ENCODE measurements at places on chromosomes 6 and 20.

DNA sequence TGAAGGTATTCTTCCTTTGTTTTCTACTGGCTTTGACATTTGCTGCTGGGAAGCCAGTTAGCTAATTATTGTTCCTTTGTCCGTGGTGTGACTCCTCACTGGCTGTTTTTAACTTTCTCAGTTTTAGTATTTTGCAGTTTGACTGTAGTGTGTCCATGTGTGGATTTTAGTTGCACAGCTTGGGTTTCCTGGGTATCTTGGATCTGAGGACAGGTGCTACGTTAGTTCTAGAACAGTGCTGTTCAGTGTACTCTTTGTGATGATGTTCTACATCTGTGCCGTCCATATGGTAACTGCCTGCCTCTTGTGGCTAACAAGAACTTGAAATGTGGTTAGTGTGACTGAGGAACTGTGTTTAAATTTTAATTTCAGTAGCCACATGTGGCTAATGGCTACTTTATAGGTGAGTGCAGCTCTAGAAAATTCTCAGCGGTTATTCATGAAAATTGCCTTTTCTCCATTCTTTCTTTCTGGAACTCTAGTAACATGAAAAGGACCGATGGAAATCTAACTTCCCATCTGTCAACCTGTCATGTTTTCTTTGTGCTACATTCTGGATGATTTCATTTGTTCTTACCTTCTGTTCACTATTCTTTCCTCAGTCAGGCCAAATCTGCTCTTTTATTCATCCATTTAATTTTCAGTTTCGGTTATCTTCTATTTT is 7.4 kb downstream of the SNX9 start:
- no peak for DNase-seq

DNA sequence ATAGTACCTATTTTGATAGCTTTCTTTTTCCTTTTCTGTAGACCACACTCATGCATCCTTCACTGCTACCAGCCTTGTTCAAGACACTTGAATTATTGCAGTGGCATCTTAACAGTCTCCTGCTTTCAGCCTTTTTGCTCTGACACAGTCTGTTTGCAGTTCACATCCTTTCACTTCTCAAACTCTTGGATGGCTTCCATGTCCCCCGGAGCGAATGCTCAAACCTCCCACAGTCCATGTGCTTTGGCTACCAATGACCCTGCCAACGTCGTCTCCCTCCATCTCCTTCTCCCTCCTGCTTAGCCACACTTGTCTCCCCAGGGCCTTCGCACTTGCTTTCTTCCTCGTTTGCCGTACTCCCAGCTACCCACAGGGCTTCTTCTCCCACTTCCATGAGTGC is 270.0 kb upstream of the ZFP64 start:
- no peak for DNase-seq

- DNase-seq: no peak
These were observed 17.5 kb downstream of the STXBP5 start for GRCh38 chr6:147221739-147222138.

GRCh38 chr6:66675906-66676305 is 968.9 kb upstream of the EYS start:
- DNase-seq: no peak

- no peak for DNase-seq
These were observed 17.5 kb downstream of the FRMD1 start for GRCh38 chr6:168061269-168062210.

- DNase-seq: peak; percentile 13
These were observed 75.8 kb upstream of the E2F3 start for GRCh38 chr6:20325641-20326421.

DNA sequence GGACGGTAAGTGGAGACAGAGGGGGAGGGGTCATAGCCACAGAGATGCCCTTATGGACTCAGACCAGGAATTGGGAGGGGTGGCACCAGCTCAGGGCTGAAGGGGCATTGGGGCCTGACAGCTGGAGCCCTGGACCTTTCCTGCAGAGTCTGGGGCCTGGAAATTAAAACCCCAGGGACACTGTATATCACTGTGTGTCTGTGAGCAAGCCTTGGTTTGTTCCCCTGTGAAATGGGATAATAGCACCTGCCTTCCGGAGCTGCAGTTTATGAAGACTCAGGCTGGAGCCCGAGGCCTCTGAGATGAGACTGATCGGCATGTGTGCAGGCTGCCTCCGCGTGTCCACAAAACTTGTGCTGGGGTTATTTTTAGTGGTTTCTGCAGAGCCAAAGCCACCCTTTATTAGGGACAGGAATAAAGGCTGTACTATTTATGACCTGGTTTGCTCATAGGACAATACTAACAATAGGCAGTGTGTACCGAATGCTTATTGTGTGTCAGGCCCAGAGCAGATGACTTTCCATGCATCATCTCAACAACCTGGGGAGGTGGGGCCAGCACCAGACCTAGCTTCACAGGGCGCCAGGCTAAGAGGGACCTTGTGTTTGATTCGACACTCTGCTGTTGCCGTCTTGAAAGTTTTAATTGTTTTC is 22.6 kb downstream of the MYH7B start:
- DNase-seq: no peak

GRCh38 chr6:149471801-149472200 is 13.0 kb downstream of the ZC3H12D start:
- peak; percentile 47 for DNase-seq

GRCh38 chr6:2127484-2127911 is 117.9 kb downstream of the GMDS start:
- peak; percentile 19 for DNase-seq

DNA sequence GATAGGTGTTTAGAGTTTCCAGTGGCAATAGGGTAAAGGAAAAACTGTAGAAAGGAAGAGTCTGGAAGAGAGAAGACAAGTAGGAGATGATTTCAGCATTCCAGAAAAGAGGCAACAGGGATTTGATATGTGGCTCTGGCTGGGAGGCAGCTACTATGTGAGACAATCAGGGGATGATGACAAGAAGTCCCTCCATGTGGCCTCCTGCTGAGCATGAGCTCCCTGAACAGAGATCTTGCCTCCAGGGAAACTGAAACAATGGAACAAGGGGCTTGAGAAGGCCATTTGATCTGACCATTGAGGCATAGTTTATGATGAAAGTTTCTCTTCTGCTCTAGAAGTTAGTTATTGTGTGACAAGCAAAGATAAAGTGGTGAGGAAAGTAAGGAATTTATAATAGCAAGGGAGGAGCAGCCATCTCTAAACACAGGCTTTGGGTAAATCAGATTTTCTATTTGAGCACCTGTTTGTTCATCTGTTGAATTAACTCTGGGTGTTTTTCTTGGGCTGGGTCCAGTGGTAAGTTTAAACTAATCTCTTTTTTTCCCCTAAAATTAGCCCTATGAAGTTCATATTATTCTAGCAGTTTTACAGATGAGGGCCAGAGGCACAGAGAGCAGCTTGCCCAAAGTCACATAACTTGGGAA is 3.0 kb upstream of the GPX5 start:
- no peak for DNase-seq

DNA sequence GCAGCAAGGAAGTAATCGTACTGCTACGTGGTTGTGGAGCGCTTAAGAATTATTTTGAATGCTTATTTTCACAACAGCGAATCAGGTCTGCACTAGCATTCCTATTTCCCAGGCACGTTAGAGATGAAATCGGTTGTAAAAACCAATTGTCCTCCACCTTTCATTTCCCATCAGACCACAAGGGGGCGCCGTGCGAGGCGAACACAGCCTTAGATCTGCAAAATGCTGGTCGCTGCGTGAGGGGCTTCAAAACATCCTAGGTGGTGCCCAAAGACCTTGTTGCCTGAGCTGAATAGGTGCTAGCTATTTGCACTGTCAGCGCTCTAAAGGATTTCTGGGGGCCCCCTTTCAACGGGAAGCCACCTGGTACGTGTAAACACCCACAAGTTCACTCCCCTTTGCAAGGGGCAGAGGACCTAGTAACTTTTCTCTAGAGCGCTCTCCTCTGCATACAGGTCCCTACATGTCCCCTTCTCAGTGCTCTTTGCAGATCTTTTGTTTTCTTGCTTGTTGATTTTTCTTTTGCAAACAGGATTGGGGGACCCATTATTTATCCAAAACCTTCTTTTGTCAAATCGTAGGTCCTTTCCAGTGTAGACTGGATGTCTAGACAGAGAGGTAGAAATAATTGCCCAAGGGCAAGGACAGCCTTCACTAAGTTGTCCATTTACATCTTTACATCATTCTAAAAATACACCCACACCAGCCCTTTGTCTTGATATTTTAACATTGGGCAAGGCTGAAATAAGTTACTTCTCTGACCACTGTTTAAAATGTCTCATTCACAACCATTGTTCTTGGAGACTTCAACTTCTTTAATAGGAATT is 59.8 kb downstream of the NEDD9 start:
- peak; percentile 75 for DNase-seq

GRCh38 chr6:155341130-155341828 is 27.0 kb upstream of the TFB1M start:
- DNase-seq: no peak

DNA sequence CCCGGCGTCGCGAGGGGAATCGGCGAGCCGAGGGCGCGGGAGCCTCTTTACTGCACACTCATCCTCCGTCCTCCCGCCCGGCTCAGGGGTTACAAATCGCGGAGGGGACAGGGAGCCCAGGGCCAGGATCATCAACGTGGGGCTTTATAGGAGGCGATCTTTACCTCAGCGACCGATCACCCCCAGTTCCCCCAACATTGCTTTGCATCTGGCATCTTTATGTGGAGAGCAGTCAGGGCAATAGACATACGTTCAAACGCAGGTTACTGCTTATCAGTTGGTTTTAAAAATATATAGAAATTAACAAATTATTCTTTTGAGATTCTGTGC is 634 bp downstream of the HSF2 start:
- DNase-seq: no peak

- no peak for DNase-seq
These were observed 32.2 kb upstream of the ERVFRD-1 start for GRCh38 chr6:11143394-11144371.

DNA sequence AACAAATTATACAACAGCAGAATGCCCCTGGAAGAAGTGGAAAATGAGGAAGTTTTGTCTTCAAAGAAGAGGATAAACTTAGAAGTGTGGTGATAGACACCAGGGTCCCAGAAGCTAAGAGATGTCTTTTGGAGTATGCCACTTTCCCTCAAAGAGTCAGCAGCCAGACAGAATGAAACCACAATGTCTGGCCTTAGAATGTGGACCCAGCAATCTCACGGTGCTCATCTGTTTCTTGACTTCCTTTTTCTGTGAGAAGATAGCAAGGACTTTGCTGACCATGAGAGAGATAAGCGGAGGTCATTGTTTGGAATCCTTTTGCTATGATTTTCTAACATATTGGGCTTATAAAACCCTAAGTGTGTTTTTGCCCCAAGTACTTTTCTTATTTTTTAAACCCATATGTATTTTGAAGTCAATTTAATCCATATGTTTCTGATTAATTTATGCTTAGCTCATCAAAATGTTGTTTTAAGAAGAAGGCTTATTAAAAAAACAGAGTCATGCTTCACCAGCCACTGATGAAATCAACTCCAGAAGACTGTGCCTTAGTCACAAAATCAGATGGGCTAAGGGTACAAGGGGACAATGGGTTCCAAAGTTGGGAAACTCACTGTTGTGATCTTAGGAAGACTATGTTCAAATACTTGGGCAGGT is 451.2 kb upstream of the JAG1 start:
- no peak for DNase-seq

DNA sequence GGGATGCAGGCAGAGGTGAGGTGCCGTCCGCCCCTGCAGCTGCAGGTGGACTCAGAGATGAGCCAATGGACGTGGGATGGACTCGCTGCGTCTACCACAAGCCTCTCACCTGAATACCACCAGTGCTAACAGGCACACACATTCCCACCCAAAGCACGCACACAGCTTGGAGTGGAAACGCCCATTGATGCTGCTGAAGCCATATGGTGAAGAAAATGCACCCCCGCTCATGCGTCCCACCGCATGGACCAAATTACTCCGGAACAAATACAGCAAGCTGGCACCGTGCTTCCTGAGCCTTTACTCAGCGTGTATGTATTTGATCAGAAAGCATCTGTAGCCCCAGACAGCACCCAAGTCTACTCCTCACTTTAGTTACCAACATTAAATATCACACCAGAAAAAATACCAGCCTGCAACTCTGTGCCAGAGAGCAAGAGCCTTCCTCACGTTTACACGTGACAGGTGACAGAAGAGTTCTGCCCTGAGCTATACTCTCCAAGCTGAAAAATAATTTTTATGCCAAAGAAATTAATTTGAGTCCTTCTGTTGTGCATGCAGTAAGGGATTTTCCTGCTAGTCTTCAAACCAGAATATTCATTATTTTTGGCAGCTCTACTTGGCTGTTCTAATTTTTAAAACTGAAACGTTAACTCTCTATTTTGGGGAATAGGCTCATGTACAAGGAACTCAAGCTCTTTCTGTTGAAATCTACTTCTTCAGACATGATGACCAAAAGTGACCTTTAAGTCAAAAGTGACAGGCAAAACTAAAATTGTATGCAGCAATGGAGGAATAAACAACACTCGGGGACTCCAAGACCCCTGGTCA is 58.2 kb upstream of the SYNDIG1 start:
- no peak for DNase-seq

DNA sequence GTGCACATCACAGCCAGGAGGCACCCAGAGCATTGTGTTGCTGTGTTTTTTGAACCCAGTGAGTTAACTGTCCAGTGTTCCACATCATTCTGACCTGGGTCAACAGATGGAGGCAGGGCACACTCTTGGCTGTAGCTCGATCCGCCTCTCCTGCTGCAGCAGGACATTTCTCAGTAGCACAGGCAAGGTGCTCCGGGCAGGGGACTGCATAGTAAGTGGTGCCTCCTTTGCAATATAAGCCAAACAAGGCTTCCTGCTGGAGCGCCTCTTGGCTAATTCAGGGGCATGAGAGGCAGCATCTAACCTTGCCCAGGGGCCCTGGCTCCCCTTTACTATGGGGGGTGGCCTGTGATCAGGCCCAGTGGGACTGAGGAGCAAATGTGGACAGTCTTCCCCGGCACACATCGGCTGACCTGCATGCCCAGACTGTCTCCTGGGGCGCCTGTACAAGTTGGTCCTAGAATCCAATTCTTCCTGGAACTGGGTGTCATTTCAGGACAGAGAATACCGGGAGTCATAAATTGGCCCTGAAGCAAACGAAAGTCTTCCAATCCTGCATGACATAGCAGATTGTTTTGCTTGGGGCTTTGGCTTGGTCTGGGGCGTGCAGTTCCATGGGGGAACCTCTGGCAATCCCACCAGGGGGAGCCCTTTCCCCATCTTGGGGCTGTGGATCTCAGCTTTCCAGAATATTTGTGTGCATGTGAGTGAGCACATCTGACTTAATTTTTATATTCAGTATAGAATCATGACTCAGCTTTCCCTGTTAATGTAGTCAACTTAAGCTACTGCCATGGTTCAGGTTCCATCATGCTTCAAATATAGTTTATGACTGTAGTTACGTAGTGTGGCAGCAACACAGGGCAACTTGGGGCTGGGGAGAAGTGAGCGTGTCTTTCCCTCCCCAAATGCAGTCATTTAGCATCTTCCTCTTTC is 56.0 kb upstream of the DDR1 start:
- DNase-seq: peak; percentile 81

GRCh38 chr6:86723729-86724128 is 213.6 kb upstream of the HTR1E start:
- no peak for DNase-seq

GRCh38 chr6:47992809-47993208 is 118.2 kb downstream of the PTCHD4 start:
- no peak for DNase-seq

GRCh38 chr6:112027942-112028674 is 25.8 kb upstream of the CCN6 start:
- DNase-seq: peak; percentile 82

GRCh38 chr6:20033697-20034407 is 178.4 kb downstream of the MBOAT1 start:
- no peak for DNase-seq

All from CD4-positive, alpha-beta T cell treated with Interleukin-21 for 1 hour (primary cell).